Activated CD4-positive, alpha-beta T cell treated with anti-CD3 and anti-CD28 coated beads, Interleukin-2, amount 10 ng/mL, durations not matched to agents 7 days and 5 days (primary cell): ENCODE measurements at places on chromosomes 16 and 17.
A peak's percentile ranks its signal among the peaks of the same experiment; 100 is the strongest.

DNA sequence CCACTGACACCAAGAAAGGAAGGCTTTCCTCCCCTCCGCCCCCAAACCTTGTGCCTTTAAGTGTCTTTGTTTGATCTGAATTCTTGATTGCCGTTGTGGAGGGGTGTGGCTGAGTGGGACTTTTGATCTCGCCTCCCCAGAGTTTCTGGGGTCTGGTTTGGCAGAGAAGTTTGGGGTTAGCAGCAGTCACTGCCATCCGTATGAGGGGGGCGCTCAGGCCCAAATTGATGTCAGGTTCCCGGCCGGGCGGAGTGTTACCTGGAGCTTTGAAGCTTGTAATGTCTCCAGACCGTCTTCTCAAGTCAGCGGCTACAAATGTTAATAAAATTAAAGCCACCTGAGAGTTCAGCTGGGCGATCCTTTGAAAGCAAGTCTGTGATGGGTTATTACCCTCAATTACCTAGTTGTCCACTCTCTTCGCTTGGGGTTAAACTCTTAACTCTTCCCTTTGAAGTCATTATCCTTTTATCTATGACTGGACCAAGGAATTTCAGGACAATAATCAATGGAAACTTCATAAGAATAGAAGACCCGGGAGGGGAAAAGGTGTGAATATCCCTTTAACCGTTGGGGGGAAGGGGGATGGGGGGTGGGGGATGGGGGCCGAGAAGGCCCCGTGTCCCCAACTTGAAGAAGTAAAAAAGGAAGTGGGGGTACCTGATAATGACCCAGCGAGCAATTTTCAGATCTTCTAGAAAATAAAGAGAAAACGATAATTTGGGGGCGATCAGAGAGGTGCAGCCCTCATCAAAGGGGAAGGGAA, 31.8 kb upstream of the AXIN2 start:
- no peak for DNase-seq

DNA sequence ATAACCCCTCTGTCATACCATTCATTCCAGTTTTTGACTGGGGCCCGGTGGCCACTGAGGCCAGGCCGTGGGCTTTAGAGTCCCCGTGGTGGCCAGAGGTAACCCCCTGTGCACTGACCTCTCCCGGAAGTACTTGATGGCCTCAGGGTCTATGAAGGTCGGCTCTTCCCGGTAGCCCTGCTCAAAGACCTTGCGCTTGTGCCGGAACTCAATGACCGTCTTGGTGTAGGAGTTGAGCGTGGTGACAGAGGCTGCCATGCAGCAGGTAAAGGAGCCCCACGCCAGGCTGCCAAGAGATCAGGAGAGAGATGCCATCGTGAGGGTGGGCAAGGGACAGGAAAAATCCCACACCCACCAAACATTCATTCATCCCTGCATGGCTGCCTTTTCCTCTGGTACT, 234.8 kb downstream of the GSG1L start:
- no peak for DNase-seq

- no peak for DNase-seq
These were observed 20.7 kb upstream of the C16orf78 start for GRCh38 chr16:49352892-49353291.

- peak; percentile 23 for DNase-seq
These were observed 66.8 kb downstream of the KPNA2 start for GRCh38 chr17:68102318-68102758.

DNA sequence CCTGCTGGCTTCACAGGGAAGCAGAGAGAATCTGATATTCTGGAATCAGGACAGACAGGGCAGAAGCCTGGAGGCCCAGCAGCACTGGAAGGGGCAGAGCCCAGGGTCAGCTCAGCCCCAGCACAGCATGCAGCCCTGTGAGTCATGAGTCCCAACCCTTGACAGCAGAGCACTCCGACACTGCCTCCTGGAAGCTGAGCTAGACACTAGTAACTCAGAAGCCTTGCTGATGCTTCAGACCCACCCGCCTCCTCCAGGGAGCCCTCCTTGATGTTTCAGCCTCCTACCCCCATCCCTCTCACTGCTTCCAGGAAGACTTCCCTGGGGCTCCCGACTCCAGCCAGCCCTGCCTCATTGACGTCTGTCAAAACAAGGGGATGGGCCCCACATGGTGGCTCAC, 6.9 kb downstream of the CAMKK1 start:
- no peak for DNase-seq

DNA sequence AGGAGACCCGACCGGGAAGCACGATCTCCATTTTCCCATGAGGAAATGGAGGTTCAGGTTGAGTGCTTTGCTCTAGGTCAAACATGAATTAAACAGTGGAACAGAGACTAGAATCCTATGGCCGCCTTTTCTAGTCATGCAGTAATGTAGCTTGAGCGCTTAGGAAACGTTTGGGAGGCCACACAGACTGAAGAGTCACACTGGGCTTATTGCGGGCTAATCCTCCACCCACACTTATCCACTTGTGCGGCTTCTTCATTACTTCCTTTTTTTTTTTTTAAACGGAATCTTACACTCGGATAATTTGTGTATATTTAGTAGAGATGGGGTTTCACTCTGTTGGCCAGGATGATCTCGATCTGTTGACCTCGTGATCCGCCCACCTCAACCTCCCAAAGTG, 26.0 kb downstream of the CACNG3 start:
- no peak for DNase-seq

- DNase-seq, result no peak
These were observed 343.4 kb downstream of the CA10 start for GRCh38 chr17:51815097-51815496.

- DNase-seq, result no peak
These were observed 57.3 kb upstream of the BCO1 start for GRCh38 chr16:81181013-81181720.

DNA sequence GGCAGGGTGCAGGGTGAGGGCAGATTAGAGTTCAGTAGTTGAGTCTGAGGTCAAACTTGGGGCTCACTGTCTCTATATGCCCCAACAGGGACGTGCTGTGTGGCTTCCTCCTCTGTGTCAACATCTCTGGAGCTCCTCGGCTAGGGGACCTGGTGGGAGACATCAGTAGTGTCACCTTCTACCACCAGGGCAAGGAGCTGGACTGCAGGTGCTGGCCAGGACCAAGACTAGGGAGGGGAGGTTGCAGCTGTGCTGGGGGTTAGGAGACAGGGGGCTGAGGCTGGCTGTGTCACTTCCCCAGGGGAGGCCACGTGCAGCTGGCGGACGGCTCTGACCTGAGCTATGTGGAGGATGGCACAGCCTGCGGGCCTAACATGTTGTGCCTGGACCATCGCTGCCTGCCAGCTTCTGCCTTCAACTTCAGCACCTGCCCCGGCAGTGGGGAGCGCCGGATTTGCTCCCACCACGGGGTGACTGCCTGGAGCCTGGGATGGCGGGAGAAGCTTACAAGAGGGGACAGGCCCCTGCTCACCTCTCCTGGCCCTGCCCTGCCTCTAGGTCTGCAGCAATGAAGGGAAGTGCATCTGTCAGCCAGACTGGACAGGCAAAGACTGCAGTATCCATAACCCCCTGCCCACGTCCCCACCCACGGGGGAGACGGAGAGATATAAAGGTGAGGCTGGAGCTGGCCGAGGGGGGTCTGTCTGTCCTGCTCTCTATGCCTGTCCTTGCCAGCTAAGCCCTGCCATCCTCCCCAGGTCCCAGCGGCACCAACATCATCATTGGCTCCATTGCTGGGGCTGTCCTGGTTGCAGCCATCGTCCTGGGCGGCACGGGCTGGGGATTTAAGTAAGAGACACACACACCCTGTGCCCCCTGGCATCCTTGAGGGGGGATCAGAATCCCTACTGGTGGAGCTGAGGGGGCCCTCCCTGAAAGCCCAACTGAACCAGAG, 18.9 kb downstream of the ADAM11 start:
- DNase-seq, result no peak

DNA sequence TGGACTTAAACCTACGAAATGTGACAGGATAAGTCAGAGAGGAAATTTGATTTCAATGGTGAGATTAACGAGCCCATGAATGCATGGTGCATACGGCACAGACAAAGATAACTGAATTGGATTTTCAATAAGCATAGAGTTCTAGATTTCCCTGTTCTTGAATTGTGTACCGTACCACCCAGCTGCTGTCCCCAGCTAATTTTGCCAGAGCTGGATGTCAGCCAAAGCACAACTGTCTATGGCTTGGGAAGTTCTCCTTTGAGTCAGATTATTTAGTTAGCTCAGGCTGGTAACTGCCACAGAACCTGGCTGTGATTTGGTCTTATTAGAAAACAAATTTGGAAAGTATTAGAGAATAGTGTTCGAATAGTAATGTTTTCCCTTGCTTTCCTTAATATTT, 143.1 kb downstream of the CDH13 start:
- DNase-seq, result no peak

GRCh38 chr16:56603589-56603988, 4.8 kb upstream of the MT2A start:
- peak; percentile 38 for DNase-seq

- DNase-seq, result peak; percentile 95
These were observed 24.2 kb downstream of the FAM117A start for GRCh38 chr17:49739641-49740271.

DNA sequence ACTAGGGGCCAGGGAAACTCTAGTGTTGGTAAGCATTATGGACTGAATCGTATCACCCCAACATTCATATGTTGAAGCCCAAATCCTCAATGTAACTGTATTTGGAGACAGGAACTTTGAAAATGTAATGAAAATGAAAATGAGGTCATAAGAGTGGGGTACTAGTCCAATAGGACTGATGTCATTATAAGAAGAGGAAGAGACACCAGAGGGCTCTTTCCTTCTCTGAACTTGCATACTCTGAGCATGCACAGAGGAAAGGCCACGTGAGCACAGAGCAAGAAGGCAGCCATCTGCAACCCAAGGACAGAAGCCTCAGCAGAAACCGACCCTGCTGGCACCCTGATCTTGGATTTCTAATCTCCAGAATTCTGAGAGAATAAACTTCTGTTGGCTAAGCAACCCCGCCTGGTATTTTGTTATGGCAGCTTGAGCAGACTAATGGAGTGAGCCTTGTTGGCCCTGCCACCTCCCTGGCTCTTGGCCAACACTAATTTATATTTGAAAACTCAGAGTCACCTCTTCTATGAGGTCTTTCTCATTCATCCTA, 273.4 kb downstream of the NTN1 start:
- DNase-seq, result no peak

- no peak for DNase-seq
These were observed 18.6 kb downstream of the CDH16 start for GRCh38 chr16:66899945-66900710.

- DNase-seq, result no peak
These were observed 609.9 kb upstream of the SALL1 start for GRCh38 chr16:51761001-51761400.

DNA sequence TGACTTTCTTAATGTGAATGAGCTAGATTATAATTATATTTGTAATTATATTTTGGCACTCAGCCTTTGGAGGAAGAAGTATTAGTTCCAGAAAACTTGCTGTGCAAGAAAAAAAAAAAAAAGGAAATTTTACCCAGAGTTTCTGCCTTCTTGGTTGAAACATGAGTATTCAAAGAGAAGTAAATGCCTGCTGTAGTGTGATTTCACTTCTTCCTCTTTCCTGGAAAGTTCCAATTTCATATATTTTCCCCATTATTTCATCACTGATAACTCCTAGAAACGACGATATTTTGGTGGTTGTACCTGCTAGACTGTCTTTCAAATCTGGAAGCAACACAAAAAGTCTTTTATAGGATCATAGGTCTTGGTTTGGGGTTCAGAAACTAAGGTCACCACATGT, 20.4 kb upstream of the MPHOSPH6 start:
- DNase-seq, result no peak

- DNase-seq, result no peak
These were observed 11.6 kb downstream of the STH start for GRCh38 chr17:46010597-46011186.

GRCh38 chr16:3945751-3946603, 65.5 kb upstream of the CREBBP start:
- DNase-seq, result no peak

DNA sequence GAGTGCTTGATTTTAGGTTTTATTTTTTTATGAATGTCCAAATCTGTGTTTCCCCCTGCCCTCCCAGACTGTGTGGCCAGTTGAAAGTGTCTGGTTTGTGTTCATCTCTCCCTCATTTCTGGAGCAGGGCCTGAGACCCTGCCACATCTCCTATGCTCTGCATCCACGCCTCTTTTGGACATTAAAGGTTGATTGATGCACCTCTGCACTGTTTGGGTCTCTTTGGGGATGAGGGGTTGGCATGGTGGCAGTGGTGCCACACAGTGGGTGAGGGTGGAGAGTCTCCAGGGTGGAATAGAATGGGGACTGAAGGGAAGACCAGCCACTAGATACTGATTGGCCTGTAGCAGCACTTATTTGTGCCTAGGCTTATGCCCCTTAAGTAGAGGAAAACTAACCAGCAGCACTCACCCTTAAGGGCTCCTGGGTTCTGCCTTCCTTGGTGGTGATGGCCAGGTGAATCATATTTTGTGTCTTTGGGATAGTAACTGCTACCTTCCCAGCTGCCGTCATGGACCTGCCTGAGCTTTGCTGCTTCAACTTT, 7.9 kb downstream of the DYNLL2 start:
- no peak for DNase-seq

- DNase-seq, result no peak
These were observed 35.3 kb upstream of the PITPNM3 start for GRCh38 chr17:6591599-6592158.

- DNase-seq, result no peak
These were observed 14.0 kb downstream of the LAT start for GRCh38 chr16:28998837-28999236.

- DNase-seq, result no peak
These were observed 28.2 kb upstream of the PSMD7 start for GRCh38 chr16:74268372-74268782.

DNA sequence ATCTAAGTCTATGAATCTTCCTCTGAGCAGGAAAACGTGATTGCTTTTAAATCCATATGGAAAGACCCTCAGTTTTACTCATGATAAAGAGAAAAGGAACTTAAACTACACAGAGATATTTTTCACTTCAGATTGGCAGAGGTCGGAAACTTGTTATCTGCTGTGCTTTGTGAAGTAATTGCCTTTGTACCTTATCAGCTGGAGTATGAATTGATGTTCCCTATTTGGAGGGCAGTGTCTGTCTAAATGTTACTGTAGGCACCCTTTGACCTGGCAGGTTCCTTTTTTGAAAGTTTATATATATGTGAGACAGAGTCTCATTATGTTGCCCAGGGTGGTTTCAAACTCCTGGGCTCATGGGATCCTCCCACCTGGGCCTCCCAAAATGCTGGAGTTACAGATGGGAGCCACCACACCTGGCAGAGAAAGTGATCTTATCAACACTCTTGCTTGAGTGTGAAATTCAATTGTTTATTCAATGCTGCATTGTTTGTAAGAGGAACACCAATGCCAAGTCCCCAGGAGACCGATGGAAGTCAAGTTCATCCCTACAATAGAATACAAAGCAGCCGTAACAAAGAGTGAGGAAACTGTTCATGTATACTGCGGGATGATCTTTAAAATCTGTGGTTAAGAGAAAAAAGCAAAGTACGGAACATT, 52.3 kb downstream of the ABCC1 start:
- no peak for DNase-seq
